ENCODE measurements at places on chromosomes 7 and 10. TPM values are rescaled to one million over a fixed set of nuclear protein-coding genes. Genes with fewer than 3 reads are reported as not detected.

The ASIC3 gene
- 2.4 TPM for polyA plus RNA-seq

The C10orf71 gene
- polyA plus RNA-seq = not detected

The OR9A4 gene
- polyA plus RNA-seq = not detected

The LRRD1 gene
- polyA plus RNA-seq = 0.31 TPM

The PPP1R3C gene
- polyA plus RNA-seq = 36.3 TPM

The ABCA13 gene
- 0.70 TPM for polyA plus RNA-seq

The HOXA9 gene
- polyA plus RNA-seq = 118 TPM

The ZNF804B gene
- 0.17 TPM for polyA plus RNA-seq

DNA sequence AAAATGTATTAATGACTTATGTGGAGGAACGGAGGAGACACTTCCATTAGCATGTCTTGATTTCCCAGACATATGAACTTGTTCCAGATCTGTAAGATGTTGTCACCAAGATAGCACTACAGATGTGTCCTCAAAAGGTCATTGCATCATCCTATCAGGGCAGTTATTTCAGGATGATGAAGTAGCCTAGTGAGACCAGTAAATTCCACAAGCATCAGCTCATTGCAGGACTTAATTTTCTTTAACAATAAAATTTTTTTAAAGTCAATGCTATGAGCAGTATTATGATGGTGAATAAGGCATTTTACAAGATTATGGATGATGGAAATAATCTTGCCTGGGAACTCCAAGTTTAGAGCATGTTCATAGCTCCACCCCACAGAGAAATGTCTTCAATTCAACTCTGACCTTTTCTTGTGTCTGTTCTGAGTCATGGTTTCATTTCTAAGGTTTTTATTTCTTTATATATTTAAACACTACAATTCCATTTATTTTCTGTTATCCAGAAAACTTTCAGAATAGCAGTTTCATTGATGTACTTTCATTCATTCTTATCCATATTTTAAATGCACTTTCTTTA lies 1203.3 kb upstream of the CELF2 start:
- DNase-seq = no peak

- DNase-seq = no peak
Observed at GRCh38 chr10:102834143-102834542, 3.1 kb downstream of the CYP17A1 start.

- DNase-seq = peak; percentile 69
Observed at GRCh38 chr7:105638902-105639495, 57.7 kb upstream of the EFCAB10 start.

- peak; percentile 80 for DNase-seq
Observed at GRCh38 chr7:87059525-87060287, at the start of gene ELAPOR2. Gene ELAPOR2 (minus strand): TSS chr7:87059654. CDS start chr7:87059513, 141 bp downstream.

GRCh38 chr7:132410861-132411541 lies 165.3 kb downstream of the PLXNA4 start:
- no peak for DNase-seq

DNA sequence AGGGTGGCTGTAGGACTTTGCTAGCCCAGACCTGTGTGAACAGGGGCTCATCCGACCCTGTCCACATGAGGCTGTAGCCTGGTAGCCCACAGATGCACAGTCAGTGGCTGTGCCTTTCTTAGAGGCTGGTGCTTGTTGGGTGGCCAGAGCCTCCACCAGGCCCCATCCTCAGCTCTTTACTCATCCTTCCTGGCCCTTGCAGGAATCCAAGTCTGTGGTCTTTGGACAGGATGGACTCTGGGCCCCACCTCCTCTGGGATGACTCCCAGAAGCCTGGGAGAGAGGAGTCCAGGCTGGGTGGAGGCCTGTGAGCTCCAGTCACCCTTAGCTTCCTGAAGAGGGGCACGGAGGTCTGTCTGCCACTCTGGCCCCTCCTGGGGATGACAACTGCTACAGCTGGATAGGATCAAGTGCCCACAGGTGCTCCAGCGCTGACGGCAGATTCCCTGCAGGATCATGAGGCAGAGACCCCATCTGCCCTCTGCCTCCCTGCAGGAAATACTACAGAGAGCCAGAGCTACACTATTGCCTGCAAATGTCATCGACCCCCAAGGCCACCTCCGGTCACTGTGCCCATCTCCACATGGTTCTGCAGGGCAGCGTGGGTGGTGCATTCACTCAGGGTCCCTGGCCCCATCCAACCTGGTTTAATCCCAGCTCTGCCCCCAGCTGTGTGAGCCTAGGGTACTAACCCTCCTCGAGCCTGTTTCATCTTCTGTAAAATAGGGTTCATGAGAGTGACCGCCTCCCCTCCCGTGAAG lies 114.5 kb downstream of the PTPN20 start:
- no peak for DNase-seq

GRCh38 chr7:113394856-113395255 lies 276.5 kb upstream of the SMIM30 start:
- DNase-seq = no peak

- no peak for DNase-seq
Observed at GRCh38 chr7:47572094-47572445, 9.8 kb downstream of the TNS3 start.

- no peak for DNase-seq
Observed at GRCh38 chr10:71004176-71005075, 116.1 kb upstream of the PCBD1 start.

DNA sequence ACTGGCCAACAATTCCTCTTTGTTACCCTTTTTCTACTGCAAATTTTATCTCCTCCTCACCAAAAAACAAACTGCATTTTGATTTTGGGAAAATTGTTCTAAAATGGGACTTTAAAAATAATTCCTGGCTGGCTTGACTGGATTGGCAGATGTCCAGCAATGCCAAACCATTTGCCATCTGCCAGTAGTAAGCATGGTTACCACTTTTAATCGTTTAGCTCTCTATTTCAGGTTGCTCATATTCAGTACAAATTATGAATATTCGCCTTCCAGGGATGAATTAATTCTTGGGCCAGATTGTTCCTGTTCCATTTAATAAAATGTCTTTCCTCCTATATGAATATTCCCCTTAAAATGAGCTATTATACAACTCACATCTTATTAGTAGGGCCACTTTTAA lies 35.7 kb downstream of the SMNDC1 start:
- no peak for DNase-seq

DNA sequence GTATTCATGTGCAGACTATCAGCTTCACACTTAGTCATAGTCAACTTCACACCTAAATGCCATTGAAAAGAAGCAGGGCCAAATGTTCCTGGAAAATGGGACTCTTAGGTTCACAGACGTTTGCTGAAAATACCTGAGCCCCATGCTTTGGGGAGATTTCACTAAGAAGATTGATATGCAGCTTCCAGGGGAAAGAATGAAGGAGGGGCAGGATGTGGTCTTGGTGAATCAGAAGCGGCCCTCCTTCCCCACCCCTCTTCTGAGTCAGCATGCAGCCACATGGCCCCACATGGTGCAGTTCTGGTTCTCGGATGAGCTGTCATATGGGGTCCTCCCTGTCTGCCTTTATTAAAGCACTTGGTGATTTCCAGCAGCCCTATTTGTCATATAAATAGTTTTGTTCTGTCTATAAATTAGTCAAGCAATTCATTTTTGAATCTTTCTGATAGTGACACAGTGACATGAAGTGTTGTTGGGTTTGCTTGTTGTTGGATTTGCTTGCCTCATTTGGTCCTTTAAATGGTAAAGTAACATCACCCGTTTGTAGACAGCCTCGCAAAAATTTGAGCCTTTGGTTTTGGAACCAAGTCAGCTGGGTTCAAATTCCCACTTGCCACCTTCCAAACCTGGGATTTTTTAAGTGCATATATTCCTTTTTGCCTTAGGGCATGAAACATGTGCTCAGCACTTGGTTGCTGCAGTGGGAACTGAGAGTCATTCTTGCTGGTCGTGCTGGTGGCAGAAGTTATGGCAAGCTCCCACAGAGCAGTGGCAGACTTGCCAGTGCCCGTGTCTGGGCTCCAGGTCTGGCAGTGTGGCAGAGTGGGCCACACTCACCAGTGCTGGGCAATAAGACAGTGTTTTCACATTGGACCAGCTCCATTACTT lies 68.1 kb upstream of the CDK6 start:
- DNase-seq = no peak

DNA sequence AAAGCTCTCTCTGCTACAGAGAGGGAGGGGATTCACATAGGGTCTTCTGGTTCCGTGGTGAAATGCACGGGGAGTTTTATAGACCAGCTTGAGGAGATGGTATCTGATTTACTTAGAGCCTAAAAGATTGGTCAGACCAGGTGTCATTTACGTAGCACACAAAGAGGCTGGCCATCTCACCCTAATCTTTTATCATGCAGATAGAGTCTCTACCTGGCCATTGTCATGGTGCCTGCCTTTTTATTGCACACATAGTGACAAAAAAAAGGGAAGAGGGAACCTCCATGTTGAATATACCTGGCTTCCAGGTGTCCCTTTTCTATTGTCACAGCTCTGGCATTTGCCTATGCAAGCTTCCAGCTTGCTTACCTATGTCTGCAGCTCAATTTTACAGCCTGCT lies 1456.1 kb downstream of the GATA3 start:
- no peak for DNase-seq

- DNase-seq = no peak
Observed at GRCh38 chr7:6170571-6171531, 101.6 kb downstream of the CYTH3 start.

- peak; percentile 63 for DNase-seq
Observed at GRCh38 chr10:113425541-113425951, 127.3 kb upstream of the HABP2 start.

DNA sequence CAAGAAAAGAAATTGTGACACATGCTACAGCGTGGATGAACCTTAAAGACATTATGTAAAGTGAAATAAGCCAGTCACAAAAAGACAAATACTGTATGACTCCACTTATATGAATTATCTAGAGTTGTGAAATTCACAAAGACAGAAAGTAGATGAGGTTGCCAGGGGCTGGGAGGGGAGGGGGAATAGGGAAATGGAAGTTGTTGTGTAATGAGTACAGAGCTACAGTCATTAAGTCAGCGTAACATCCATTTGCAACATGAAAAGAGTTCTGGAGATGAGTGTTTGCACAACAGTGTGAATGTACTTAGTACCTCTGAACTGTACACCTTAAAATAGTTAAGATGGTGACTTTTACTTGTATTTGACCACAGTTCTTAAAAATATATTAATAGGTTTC lies 112.1 kb upstream of the CDK1 start:
- no peak for DNase-seq

DNA sequence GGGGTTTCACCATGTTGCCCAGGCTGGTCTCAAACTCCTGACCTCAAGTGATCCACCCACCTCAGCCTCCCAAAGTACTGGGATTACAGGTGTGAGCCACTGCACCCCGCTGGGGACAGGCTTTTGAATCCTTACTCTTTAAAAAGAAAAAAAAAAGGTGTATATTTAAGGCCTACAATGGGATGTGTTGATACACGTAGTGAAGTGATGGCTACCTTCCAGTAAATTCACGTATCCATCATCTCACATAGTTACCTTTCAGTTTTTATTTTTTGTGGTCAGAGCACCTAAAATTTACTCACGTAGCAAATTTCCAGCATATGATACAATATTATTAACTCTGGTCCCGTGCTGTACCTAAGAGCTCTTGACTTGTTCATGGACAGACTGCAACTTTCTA lies 119.5 kb upstream of the INSYN2A start:
- no peak for DNase-seq

GRCh38 chr7:30116771-30117170 lies 18.0 kb upstream of the MTURN start:
- no peak for DNase-seq

GRCh38 chr7:96697822-96698221 lies 11.8 kb downstream of the SEM1 start:
- DNase-seq = no peak

Data from renal pelvis (tissue), 12 donors.